Osteocyte (in vitro differentiated cells): ENCODE measurements at places on chromosomes 6 and 20.

- DNase-seq, result no peak
These were observed 3.2 kb downstream of the PRRT1 start for GRCh38 chr6:32148289-32149091.

GRCh38 chr6:107083921-107084320 is 31.4 kb downstream of the BEND3 start:
- no peak for DNase-seq

DNA sequence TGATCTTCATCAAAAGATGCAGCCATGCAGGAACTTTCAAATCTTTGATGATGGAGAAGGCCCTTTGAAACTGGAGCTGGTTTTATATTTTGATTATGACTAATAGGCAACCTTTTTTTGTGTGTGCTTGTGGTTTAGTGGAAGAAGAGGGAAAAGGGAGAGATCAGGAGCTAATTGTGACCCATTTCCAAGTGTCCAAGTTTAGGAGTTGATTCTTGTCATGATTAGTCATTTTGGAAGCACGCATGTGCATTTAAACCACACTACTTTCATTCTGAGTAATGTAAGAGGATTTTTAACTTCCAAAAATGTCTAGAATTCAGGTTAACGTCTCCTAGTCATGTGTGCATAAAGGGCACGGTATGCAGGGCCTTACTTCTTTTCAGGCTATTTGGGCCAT is 3.5 kb downstream of the FOXO3 start:
- no peak for DNase-seq

DNA sequence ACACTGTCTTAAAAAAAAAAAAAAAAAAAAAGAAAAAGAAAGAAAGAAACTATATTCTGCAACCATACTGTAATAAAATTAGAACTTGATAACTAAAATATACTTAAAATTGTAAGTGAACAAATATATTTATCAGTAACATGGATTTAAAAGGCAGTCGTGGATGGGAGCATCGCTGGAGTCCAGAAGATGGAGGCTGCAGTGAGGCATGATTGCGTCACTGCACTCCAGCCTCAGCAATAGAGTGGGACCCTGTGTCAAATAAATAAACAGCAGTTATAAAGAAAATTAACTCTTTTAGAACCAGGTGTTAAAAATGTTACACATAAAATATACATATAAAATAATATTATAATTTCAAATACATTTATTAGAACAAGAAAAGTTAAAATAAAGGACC is 8.7 kb downstream of the PSMB9 start:
- DNase-seq, result no peak

DNA sequence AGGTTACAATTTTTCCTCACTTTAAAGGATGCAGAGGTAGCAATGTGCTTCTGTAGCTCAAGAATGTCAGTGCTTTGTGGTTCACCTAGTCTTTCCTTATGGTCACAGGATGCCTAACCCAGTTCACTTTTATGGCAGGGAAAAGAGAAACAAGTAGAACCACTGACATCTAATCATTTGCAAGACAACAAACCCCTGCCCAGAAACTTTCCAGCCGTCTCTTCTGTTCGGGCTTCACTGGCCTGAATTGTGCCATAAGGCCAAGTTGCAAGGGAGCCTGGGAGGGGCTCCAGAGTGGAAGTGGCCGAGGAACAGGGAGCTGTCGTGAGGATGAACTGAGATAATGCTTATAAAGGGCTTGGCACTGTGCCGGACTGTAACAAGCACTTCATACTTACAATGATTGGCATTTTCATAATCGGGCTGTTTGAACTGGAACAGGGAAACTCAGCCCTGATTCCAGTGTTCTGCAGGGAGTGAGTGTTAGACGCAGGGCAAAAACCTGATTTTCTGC is 212.6 kb downstream of the BCAS1 start:
- no peak for DNase-seq

DNA sequence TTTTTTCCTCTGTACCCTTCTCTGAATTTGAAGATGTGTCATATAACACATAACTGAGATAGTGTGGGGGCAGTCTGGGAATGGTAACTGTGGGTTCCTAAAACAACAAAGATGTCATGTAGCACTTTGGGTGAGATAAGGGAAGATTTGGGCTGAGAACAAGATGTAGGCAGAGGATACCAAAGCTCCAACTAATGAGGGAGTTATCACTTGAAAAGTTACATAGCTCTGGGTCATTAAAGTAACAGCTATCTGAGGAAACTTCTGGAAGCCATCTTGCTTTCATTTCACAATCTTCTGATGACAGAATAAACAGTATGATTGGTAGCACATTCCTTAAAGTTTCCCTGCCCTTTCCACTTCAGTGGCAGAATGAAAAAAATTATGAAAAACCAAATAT is 255.4 kb downstream of the TBX18 start:
- no peak for DNase-seq
